ENCODE measurements at places on chromosomes 12 and 14.
A peak's percentile ranks its signal among the peaks of the same experiment; 100 is the strongest.

DNA sequence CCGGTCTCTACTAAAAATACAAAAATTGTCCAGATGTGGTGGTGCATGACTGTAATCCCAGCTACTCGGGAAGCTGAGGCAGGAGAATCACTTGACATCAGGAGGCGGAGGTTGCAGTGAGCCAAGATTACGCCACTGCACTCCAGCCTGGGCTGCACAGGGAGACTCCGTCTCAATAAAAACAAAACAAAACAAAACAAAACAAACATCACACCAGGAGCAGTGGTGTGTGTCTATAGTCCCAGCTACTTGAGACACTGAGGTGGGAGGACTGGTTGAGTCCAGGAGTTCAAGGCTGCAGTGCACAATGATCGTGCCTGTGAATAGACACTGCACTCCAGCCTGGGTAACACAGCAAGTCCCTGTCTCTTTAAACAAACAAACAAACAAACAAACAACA, 89.5 kb upstream of the HECTD1 start:
- no peak for DNase-seq

- no peak for DNase-seq
Measured at GRCh38 chr12:15265875-15266274, 44.7 kb upstream of the RERG start.

DNA sequence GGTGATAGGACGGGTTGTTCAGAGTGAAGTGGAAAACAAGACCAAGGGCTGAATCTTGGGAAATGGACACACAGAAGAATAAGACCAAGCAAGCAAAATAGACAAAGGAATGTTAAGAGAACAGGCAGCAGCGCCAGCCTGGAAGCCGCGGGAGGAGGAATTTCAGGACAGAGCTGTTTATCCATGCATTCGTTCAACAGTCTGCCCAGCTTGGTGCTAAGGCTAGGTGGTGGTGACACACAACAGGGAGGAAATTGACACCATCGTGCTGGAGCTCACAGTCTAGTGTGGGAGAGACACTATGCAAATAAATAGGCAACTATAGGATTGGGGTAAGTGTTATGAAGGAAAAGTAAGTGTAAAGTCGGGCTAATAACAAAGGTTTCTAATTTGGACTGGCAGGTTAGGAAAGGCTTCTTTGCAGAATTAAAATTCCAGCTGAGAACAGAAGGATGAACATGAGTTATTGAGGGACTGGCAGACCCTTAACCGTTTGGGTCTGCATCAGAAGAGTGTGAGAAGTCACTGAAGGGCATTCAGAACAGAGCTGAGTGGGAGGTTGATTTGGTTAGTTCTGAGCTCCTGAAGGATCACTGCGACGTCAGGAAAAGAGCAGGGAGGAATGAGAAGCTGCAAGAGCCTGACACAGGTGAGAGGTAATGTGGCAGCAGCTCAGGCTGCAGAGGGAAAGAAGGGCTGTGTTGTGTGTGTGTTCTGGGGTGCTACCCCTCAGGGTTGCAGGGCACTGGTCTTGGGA, 242.6 kb upstream of the FKBP4 start:
- no peak for DNase-seq

DNA sequence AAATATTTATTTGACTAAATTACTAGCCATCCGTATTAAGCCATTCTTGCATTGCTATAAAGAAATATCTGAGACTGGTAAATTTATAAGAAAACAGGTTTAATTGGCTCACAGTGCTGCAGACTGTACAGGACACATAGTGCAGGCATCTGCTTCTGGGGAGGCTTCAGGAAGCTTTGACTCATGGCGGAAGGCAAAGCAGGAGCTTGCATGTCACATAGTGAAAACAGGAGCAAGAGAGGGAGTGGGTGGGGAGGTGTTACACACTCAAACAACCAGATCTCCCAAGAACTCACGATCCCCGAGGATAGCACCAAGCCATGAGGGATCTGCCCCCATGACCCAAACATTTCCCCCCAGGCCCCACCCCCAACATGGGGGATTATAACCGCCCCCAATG, 26.7 kb upstream of the RAB21 start:
- no peak for DNase-seq

GRCh38 chr12:131102991-131103668, 149.4 kb downstream of the ADGRD1 start:
- DNase-seq, result no peak

DNA sequence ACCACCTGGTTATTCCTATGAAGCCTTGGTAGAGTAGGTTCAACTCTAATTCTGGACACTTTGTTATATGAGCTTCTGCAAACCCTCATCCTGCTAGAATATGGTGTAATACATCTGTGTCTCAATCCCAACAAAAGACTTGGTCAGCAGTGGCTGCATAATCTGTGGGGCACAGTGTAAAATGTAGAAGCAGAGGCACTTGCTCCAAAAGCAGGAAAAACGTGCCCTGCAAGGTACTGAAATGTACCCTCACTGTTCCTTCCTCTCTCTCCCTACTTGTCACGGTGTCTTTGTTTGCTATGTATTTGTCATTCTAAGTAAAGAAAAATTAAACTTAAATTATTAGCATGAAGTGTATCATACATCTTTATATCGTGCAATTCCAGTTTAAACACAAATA, 267.9 kb downstream of the BCL11B start:
- DNase-seq, result no peak

DNA sequence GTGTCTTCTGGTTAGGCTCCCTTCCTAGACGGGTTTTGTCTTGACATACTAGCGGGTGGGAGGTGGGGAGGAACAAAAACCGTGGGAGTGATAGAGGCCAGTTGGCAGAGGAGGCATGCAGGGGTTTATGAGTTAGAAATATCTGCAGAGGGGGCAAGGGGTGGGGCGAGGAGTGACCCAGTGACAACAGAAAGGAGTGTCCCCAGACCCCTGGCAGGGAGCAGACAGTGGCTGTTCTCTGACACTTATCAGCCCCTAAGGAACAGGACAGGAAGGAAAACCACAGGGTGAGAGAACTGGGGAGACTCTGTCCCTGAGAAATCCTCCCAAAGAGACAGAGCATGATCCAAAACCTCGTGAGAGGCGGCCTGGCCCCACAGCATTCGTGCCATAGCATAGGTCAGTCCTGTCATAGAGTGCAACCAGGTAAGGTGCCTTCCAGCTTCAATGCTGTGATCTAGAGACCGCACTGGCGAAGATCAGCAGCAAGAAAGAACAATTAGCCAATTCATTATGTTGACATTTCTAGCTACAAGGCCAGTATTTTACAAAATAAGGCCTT, 141.4 kb downstream of the CRADD start:
- no peak for DNase-seq

- peak; percentile 7 for DNase-seq
Measured at GRCh38 chr14:90903101-90903500, 86.9 kb upstream of the TTC7B start.

GRCh38 chr12:12903642-12904609, 12.6 kb downstream of the GPRC5A start:
- no peak for DNase-seq

- no peak for DNase-seq
Measured at GRCh38 chr12:105928436-105928835, 210.3 kb downstream of the NUAK1 start.

GRCh38 chr14:81164167-81164774, 56.5 kb downstream of the GTF2A1 start:
- no peak for DNase-seq

DNA sequence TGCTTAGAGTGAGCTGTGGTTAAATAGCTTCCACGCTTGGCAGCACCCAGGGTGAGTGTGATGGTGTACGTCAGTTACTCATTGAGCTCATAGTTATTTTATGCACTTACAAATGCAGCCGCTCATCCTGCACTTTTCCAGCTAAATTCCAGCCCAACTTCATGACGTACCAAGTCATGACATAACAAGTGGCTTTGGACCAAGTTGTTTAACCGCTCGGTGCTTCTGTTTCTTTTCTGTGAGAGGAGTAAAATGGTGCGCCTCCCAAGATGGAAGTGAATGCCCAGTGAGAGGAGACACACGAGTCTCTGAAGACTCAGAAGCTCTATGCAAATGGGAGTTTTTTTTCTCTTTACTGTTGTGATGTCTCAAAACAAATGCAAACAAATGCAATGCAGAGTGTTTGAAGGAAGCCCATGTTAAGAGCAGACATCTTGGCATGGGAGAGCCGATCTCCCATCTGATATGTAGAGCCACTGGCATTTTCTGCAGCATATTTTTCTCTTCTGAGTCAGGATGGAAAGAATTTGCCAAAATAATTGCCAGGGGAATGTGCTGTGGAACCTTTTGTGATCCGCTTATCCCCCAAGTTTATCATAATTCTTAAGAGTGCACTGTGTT, 72.2 kb downstream of the FBXW8 start:
- DNase-seq, result no peak

- no peak for DNase-seq
Measured at GRCh38 chr12:3540387-3540990, 49.5 kb downstream of the PRMT8 start.

GRCh38 chr12:49232940-49233841, 31.7 kb upstream of the TUBA1C start:
- DNase-seq, result no peak

DNA sequence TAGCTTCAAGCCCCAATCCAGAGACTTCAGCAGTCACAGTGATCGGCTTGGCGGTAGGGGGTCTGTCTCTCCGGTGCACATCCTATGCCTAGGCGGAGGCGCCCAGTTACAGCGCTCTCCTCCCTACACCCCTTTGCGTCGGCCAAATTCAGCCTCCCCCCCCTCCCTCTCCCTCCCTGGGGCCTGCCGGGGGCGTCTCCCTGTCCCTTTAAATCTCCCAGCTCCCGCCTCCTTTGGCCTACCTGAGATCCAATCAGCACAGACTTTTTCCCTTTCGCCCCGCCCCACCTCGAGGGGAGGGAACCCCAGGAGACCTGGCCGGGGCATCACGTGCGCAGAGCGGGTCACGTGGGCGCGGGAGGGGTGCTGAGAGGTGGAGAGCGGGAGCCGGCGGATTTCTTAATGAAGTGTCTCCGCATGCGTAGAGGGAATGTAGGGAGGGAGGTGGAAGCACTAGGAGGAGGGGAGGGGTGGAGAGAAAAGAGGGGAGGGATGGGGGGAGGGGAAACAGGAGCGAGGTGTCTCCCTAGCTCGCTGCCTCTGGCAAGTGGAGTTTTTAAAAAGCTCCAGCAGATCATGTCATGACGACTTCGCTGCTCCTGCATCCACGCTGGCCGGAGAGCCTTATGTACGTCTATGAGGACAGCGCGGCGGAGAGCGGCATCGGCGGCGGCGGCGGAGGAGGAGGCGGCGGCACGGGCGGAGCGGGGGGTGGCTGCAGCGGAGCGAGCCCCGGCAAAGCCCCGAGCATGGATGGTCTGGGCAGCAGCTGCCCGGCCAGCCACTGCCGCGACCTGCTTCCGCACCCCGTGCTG, at the start of gene HOXC13:
HOXC13 (plus strand) TSS at position 506 of the 815 bp plus-strand sequence; CDS start at position 582, 76 bp downstream.
- peak; percentile 14 for DNase-seq

GRCh38 chr14:36996857-36997590, 175.4 kb downstream of the SLC25A21 start:
- DNase-seq, result no peak

- no peak for DNase-seq
Measured at GRCh38 chr12:100675432-100675831, 101.9 kb downstream of the GAS2L3 start.

DNA sequence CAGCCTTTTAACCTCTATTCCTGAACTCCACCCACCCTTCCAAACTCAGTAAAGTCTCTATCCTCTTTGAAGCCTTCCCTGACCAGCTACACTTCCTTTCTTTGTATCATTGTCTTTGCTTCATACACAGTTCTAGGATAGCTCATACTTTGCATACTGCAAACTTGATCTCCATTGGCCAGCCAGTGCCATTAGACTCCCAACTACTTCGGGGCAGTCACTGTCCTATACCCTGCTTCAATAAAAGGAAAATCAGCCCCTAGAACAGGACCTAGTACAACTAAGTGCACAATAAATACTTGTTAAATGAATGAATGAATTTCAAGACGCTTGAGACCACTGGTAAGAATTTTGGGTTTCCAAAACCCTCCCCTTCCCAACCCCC, 521 bp upstream of the PIP4K2C start:
- DNase-seq, result no peak

DNA sequence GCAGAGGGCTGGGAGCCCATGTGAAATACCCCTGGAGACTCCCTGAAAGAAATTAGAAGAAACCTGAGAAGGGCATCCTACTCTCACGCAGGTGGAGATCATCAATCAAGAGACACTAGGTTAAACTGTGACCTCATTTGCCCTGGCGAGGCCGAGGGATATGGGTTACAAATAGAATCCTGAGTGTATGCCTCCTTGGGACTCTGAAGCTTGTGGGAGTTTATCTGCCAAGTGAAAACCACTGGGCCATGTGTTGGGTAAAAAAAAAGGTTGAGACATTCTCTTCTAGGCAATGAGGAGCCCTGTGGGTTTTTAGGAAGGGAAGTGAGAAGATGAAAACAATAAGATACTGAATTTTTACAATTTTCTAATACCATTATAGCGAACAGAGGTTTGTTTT, 160.7 kb upstream of the ARID2 start:
- no peak for DNase-seq

- no peak for DNase-seq
Measured at GRCh38 chr14:79829405-79830166, 381.7 kb downstream of the DIO2 start.

DNA sequence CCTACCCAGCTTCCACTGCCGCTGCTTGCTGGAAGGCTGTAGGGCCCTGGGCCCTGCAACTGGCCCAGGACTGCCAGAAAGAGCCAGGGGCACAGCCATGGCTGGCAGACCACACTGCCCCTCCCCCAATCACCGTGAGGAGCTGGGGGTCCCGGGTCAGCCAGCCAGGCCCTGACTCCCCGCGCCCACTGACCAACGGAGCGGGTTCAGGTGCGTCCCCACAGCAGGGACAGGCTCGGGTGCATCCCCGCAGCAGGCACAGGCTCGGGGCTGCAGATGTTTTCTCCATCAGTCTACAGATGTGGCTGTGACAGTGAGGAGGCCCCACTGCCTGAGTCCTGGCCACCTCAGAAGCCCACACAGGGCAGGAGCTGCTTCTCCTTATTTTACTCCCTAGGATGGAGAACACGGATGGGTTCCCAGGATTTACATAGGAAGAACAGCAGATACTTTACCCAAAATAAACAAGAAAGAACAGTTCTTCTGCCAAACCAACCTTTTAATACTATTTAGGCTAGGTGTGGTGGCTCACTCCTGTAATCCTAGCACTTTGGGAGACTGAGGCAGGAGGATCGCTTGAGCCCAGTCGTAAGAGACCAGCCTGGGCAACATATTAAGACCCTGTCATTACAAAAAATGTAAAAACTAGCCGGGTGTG, 61.1 kb downstream of the TESC start:
- DNase-seq, result no peak

GRCh38 chr14:23384364-23385080, 7.7 kb downstream of the CMTM5 start:
- no peak for DNase-seq

GRCh38 chr14:106694638-106695393, 1168.4 kb downstream of the TMEM121 start:
- DNase-seq, result peak; percentile 63
